ENCODE measurements at places on chromosomes 3 and 15.

DNA sequence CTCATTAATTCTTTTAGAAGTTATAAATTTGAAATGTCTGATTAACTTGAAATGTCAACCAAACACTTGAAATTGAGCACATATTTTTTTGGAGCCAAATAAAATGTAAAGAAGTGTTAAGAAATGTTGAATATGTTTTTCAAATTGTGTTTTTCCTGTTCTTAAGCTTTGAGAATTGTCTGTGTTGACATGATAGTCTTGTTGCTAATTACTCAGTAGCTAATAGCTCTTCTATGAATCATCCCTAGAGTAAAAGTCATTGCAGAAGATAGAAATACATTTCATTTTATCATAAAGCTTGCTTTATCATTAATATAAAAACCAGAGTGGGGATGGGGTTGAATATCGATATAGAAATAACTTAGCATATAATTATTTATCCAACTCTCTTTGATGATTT, 41.9 kb upstream of the ABHD10 start:
- no peak for DNase-seq

- no peak for DNase-seq
Observed at GRCh38 chr3:72618739-72619138, 229.5 kb downstream of the SHQ1 start.

DNA sequence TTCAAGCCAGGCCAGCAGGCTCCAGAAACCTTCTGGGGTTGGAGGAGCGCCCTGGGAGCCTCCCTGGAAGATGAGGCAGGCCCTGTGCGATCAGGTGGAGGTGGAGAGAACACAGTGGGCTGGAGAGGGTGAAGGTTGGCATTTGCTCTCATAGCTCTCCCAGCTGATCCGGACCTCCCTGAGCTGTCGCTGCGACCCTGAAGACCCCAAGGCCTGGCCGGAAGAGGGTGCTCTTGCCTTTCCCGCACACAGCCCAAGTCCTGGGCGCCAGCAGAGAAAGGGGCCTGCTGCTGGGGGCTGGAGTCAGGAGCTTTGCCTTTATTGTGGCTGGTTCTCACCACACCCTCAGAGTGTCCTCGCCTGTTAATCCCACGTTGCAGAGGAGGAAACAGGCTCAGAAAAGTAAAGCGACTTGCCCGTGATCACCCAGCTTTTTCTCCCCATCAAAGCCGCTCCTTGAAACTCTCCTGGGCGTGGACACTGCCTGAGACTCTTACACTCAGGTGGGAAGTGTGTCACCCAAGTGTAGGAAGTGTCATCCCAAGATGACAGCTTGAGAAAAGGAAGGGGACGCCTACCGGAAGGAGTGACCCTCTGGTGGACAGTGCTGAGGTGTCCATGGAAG, 8.6 kb upstream of the RPL29 start:
- no peak for DNase-seq

DNA sequence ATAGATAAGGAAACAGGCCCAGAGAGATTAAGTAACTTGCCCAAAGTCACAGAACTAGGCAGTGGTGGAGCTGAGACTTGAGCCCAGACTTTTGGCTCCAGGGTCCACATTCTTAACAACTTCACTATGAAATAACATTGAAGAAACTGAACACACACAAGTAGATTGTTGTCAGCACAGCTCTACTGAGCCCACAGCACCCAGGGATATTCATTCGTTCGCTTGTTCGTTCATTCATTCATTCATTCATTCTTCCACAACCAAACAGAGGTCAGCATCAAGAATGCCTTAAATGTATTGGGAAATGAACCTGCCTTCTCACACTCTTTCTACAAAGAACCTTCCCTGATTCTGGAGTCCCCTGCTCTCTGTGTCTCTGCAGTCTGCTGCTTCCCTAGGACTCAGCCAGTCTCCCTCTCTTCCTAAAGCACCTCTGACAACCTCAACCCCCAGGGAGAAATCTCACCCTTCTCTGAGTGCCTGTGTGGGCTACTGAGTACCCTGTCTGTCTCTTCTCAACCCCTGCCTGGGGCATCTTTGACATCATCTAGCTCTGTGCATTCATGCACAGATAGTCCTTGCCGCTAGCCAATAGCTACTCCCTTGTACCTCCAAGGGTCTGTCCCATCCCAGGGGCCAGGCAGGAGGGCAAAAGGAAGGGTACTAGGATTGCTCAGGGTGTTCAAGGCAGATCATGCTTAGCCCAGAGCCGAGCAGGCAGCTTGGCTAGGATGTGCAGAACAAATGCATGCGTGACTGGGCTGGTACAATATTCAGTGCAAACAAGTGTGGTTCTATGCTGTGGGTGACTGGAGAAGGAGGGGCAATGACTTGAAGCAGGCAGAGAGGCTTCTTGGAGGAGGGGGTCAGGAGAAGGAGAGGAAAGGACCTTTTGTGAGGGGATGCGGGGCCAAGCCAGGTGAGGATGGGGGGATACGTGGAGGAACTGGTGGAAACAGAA, 3.4 kb downstream of the LINGO1 start:
- DNase-seq: no peak

GRCh38 chr3:96756516-96756915, 57.9 kb upstream of the EPHA6 start:
- no peak for DNase-seq

DNA sequence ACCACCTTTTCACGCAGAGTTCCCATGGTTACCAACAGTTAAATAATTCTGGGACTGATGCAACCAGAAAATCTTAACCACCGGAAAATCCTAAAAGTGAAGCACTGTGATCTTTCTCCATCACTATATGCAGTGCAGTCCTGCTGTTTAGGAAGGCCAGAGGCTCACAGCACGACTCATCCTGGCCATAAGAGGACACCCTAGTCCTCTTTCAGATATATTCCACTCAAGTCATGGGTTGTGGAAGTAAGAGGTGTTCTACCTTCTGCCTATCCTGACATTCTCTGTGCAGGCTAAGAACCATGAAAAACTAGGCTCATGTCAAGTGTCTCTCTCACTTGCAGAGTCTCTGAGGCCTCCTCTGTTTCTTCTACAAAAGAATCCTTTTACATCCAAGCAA, 67.2 kb downstream of the DHX30 start:
- DNase-seq: no peak

GRCh38 chr3:25592510-25592968, 72.2 kb downstream of the TOP2B start:
- peak; percentile 33 for DNase-seq

DNA sequence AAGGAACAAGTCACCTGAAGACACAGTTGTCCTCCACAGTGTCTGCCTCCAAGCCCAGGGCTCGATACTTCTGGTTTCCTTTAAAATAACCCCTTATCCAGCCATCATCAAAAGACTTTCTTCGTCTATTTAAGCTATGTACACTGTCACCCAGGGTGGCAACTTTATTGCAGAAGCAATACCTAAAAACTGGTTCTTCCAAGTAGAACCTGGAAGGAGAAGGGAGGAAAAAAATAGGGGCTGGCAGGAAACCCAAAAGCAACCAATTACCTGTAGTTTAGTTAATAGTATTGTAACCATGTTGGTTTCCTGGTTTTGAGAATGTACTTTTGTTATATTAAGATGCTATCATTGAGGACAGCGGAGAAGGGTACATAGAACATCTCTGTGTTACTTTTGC, 33.7 kb downstream of the ITGB5 start:
- DNase-seq: no peak

- no peak for DNase-seq
Observed at GRCh38 chr3:134991003-134991402, 195.9 kb downstream of the EPHB1 start.
